ENCODE measurements at places on chromosomes 3 and 15.

DNA sequence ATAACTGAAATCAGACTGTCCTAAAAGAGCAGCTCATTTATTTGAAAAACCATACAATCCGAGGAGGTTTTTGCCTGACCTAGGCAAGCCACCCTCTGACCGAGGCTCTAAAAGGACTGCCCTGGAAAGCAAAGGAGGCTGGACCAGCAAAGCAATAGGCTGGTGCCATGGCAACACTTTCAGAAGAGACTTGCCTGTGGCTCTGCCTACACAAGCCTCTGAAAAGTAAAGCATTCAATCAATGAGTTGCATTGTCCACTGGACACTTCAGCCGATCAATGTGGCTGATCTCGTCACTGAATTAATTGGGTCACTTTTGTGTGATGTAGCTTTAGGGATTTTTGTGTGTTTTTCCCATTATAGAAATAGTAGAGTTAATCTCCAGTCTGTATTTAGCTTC, 99.1 kb upstream of the SEMA6D start:
- DNase-seq, result no peak

GRCh38 chr3:119810018-119810435, 28.1 kb downstream of the NR1I2 start:
- DNase-seq, result peak; percentile 19

- DNase-seq, result no peak
Observed at GRCh38 chr3:13152826-13153710, 79.8 kb upstream of the IQSEC1 start.

- no peak for DNase-seq
Observed at GRCh38 chr3:174620138-174620537, 239.0 kb upstream of the NAALADL2 start.

DNA sequence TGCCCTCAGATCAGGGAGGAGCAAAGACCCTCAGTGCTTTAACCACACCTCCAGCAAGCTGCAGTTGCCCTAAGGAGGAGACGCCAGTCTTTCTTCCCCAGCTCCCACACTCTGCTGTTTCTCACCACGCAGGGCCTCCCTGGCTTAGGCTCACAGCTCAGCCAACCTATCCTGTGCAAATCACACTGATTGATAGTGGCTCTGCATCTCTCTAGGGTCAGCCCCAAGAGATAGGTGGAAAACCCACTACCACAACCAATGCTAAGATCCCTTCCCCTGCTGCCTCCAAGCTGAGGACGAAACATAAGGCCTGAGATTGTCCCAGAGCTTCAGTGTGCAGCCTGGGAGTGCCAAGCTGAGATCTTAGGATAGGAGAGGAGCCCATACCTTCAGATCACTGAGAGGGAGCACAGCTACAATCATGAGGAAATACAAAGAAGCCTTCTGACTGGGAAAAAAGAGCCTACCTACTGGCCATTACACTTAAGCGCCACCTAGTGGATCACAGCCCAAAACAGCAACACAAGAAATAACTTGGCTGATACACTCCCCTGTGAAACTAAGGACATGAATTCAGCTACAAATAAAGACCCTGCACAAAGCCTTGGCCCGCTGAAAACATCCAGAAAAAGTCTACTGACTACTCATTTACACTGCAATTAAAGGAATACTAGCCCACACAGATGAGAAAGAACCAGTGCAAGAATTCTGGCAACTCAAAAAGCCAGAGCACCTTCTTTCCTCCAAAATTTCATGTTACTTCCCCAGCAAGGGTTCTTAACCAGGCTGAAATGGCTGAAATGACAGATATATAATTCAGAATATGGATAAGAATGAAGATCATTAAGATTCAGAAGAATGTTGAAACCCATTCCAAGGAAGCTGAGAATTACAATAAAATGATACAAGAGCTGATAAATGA, 271.5 kb upstream of the DCBLD2 start:
- peak; percentile 49 for DNase-seq

DNA sequence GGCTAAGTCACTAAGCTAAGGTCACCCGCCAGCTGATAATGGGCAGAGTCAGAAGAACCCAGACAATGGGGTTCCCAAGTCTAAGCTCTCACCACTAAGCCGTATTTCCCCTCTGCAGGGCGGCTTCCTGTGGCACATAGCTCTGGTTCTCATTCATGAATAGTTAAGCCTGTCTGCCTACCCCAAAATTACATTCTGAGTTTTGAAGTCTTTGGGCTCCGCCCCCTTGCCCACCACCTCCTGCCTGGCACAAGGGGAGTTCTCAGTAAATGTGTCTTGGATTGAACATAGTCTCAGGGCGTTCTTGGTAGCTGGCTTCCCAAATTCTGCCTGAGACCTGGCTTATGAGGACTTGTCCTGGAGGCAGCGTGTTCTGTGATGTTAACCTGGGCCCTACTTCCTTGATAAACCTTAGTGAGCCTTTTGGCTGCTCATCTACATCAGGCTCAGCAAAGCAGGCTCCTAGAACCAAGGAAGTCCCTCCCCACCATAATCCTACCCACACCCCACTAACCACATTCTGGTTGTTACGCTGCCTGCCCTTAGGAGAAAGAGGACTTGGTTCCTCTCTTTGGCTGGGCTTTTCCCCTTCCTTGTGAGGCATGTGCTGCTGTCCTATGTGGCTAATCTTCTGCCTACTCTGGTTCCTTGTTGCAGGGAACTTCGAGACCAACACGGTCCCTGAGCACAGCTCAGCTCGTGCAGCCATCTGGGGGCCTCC, 54.9 kb downstream of the STARD5 start:
- DNase-seq, result no peak

DNA sequence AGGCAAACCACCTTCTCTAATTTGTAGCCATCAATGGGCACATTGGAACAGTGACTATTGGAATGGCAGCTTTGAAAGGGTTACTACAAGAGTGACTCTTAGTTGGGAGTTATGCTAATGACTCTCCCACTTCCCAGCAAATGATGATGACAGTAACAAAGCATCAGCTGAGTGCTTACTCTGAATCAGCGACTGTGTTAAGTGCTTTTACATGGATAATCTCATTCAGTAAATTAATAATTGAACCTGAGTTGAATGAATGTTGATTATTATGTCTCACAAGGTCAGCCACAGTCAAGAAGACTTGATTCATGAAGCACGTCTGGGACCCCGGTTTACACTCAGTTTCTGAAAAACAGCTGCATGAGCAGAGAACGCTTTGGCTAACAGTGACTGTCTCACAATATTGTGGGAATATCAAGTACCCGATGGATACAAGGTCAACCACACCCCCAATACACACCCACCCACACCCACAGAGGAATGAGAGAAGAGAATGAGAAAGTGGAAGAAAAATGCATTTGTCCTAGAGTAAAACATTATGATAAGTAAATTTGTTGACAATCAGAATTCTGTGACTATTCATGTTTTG, 242.0 kb upstream of the FEZF2 start:
- no peak for DNase-seq

GRCh38 chr15:36734366-36734765, 154.9 kb downstream of the CDIN1 start:
- no peak for DNase-seq

GRCh38 chr3:53162672-53163443, 1.8 kb downstream of the PRKCD start:
- no peak for DNase-seq

DNA sequence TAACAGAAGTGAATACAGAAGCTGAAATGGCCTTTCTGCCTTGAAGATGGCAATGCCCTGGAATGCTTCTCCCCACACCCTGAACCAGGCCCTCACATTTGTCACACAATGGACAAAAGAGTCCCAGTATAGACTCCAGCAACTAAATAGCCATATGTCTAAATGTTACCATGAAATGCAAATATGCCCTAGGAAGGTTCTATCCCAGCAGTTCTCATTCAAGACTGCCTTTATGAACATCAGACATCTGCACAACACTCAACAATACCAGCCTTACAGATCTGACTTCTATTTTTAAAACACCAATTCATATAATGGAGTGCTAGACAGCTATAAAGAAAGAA, 7.9 kb downstream of the ITGB5 start:
- DNase-seq, result no peak

DNA sequence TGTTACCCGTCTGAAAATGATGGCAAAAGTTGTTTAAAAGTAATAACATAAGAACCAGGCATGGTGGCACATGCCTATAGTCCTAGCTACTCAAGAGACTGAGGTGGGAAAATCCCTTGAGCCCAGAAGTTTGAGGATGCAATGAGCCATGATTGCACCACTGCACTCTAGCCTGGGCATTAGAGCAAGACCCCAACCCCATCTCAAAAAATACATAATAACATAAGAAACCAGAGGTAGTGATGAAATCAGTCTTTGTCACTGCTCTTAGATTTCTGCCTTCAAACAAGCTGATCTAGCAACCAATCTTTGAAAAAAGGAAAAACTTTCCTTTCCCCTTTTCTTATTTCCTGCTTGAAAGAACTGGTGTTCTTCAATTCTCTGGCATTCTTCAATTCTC, 71.3 kb downstream of the TMCC1 start:
- no peak for DNase-seq

DNA sequence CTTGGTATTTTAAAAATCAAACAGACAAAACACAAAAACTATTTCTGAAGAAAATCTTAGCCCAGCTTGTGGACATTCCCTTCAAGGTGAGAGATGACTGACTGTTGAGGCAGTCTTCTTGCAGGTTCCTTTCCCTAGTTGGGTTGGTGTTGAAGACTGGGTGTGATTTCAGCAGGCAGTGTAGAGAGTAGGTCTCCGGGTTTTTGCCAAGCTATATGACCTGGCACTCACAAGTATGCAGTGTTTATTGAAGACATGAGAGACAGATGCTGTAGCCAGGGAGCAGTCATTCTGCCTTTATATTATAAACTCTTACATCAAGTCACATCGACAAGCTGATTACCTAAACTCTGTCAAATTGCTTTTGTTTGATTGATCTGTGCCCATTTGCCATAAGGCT, 17.5 kb downstream of the SENP8 start:
- DNase-seq, result no peak

DNA sequence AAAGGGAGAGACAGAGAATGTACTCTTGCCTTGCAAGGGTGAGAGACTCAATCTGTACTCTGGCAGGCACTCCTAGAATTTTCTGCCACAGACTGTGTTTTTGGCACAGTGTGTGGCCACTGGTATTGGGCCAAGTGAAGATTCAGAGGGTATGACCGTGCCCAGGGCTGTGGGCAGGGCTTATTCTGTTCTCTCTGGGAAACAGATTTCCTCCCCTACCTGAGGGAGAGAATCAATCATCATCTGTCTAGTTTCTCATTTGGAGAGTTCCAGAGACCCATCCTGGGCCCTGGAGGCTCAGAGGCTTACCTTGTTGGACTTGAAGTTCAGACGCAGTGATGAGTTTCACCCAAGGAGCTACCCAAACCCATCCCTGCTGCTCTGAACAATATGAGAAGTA, 28.2 kb downstream of the CSTA start:
- DNase-seq, result no peak

DNA sequence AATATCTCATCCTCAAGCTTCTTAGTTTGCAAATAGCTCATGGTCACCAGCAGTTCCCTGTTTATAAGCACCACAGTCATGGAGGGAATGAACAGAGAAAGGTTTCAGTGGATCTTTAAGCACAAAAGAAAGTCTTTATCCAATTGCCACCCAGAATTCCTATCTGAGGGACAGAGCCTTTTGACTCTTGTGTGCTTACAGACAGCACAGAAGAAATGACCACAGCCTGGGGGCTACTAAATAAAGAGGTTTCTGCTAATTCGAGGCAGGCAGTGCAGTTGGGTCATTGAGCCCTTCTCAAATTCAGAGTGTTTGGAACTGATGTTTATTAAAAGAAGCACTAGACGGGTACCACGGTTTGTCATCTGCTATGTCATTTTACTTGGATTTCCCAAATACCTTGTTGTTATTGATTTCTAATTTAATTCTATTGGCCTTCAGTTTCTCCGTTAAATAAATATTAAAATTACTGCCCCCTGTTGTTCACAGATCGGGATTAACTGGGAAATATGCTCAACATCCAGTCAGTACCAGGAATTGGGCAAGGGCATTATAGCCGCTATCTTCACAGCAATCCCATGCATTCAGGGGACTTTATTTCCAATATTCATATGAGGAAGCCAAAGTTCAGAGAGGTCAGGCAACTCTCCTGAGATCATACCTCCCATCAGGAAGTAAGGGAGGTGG, 3.6 kb downstream of the PRICKLE2 start:
- no peak for DNase-seq

DNA sequence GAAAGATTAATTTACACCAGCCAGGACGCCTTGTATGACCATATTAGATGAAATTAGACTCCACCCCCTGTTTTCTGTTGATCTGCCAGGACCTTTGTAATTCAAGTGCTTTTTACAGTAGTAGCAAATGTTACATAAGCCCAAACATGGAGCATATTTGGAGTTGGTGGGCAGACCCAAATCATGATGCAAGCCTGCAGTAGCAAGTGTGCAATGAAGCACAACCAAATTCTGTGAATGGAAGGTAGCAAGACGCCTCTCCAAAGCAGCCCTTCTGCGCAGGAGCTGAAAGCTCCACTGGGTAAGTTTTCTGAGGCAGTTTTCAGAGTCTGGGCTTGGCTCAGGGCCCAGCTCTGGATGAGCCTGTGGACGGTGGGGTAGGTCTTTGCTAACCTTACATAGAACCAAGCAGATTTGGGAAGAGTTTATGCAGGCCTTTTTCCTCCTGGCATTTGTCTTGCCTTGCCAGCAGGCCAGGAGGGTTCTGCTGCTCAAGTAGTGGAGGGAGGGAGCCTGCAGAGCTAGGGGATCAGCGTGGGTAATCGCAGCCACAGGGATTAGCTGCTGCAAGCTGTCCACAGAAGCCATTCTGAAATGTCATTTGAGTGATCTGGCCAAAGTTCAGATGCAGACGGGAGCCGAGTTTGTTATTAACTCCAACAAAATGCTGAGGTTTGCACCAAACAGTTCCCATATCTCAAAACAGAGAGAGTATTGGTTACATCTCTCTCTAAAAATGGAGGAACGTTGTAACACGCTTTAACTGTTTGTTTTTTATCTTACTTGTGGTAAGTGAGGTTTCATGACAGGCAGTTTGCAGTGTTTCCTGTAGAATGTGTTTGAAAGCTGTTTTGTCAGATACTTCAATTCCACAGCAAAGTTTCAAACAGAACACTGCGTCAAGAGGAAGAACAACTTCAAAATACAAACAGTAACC, 55.4 kb downstream of the PSMD6 start:
- DNase-seq, result no peak

GRCh38 chr3:9198899-9199335, 50.5 kb downstream of the SRGAP3 start:
- no peak for DNase-seq

DNA sequence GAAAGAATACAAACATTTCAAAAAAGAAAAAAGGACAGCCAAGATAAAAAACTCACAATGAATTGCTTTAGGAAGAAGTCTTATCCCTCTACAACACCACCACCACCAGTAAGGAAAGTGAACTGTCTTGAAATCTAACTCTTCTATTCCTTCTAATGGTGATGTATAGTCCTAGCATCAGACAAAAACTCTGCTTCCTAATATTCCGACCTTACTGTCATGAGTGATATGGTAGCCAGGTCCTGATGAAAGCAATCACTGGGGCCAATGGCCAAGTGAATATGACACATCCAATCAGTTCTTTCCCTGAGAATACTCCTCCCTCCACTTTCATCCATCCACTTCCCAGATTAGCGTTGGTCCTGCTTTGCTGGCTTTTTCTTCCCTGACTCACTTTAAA, 14.8 kb downstream of the GK5 start:
- DNase-seq, result no peak

All from NCI-H1436 (cell line).